ENCODE measurements at places on chromosomes 3 and 15.

DNA sequence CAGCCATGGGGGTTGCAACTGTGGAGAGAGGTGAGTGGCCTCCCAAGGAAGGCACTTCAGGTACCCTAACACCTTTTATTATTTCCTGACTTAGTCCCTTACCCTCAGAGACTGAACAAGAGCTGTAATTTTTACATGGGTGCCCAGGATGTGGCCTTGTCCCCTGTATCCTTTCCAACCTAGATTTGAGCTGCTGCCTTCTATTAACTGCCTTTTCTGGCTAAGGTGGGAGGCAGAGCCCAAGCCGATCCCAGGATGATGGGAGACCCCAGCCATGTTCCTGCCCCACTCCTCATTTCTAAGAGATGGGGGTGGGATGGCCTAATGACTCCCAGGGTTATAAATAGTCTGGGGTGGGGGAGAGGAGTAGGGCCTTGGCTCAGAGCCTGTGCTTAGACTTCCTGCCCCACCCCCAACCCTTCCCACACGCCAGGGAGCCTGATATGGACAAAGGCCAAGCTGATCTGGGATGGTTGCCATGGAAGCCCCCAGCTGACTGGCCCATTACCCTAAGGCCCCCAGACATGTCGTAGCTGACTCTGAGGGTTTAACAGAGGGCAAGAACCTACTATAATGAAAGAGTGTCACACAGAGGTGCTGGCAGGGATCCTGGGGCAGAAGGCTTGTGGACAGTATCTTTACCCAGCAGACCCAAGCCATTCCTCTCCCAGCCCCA lies 1.9 kb downstream of the KLHDC8B start:
- no peak for DNase-seq

DNA sequence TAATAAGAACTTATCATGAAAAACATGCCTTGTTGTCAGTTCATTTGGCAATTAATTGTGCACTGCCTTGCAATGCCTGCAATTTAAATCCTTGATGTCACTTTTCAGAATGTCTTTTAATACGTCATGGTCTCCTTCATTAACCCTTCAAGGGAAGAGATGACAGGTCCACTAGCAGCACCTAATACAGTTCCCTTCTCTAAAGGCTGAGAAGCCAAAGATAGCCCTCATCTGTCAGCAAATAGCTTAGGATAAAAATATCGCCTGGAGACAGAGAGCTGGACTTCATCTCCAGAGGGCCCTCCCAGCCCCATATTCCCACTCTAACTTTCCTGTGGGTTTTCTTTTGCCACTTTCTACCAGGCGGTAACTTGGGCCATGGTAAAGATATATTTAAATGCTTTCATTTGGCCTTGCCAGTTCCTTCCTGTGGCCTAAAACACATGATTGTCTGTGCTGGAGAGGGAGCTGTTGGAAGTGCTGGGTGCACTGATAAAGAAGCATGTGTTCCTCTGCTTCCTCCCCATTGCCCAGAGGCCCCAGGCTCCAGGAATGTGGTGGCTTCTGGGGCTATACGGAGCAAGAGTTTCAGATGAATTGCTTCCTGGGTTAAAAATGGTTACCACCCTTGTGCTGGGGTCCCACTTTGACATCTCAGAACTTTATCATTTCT lies 76.3 kb upstream of the UMPS start:
- no peak for DNase-seq

- DNase-seq, result no peak
Observed at GRCh38 chr3:142053244-142053643, 96.1 kb downstream of the TFDP2 start.

GRCh38 chr15:90033448-90033847 lies 32.3 kb downstream of the ZNF710 start:
- DNase-seq, result no peak

DNA sequence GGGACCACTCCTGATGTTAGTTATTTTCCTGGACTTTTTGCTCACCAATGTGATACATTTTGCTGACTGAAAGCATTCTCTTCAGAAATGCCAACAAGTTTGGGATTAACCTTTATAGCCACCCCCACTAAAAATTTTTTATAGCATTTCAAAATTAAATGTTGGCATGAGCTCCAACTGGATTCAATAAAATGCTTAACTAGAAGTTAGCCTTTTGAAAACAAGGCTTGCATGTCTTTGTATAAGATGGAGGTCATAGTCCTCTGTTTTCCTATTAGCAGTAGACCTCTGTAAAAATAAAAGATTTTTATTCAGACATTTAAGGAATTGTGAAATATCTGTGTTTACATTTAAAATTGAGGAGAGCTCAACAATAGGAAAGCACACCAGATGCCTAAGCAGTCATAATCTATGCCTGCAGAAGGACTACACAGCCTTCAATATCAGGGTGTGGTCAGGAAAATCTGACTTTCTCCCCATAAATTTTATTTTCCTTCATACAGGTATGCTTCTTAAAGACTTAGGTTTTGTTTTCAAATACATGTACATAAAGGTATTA lies 87.2 kb downstream of the DNAJC13 start:
- DNase-seq, result no peak

GRCh38 chr15:66670175-66670574 lies 31.9 kb upstream of the SMAD6 start:
- DNase-seq, result no peak

DNA sequence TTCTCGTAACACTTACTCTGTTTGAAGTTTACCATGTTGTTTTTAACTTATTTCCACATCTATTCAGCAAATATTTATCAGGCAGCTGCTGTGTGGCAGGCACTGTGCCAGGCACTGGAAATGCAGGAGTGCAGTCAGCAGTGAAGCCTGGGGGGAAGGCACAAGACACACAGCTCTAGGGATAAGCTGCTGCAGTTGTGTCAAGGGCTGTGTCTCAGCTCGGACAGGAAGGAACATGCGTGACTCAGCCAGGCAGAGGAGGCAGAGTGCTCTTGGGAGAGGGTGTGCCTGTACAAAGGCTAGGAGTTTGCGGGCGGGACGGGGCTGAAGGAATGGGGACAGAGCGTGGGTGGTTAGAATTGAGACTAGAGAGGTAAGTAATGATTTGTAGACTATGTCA lies 24.7 kb downstream of the LYSMD4 start:
- no peak for DNase-seq

DNA sequence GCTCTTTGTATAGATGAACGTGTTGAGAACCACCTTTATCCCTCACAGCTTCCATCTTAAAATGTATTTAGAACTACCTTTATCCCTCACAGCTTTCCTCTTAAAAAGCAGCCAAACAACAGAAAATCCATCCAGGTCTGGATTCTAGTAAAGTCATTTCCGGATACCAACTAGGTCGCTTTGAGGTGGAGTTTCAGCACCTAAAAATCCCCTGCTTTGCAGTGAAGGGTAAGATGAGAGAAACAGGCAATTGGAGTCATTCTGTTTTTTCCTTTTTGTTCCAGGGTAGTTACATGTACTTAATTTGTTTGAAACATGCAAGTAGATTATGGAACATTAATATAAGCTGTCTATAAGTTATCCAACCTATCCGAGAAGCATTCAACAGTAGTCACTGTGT lies 192.0 kb downstream of the UBE2E2 start:
- DNase-seq, result no peak

GRCh38 chr15:44427756-44428724 lies 611 bp downstream of the CTDSPL2 start:
- peak; percentile 18 for DNase-seq

DNA sequence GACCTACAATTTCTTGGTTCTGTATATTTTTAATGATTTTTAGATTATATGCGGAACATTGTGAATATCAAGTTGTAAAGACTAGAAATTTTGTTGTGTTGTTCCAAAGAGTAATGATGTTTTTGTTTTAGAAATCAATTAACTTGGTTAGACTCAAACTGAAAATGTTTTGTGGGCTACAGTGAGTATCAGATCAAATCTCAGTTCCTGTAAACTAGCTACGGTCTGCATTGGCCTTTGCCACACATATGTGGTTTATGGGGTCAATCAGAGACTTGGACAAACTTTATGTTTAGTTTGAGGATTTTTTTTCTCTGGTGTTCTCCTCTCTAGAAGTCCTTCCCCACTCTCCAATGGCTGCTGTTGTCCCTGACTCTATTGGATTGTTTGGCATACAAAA lies 308.0 kb upstream of the THRB start:
- no peak for DNase-seq

GRCh38 chr3:106758459-106758858 lies 618.8 kb upstream of the CCDC54 start:
- DNase-seq, result no peak

DNA sequence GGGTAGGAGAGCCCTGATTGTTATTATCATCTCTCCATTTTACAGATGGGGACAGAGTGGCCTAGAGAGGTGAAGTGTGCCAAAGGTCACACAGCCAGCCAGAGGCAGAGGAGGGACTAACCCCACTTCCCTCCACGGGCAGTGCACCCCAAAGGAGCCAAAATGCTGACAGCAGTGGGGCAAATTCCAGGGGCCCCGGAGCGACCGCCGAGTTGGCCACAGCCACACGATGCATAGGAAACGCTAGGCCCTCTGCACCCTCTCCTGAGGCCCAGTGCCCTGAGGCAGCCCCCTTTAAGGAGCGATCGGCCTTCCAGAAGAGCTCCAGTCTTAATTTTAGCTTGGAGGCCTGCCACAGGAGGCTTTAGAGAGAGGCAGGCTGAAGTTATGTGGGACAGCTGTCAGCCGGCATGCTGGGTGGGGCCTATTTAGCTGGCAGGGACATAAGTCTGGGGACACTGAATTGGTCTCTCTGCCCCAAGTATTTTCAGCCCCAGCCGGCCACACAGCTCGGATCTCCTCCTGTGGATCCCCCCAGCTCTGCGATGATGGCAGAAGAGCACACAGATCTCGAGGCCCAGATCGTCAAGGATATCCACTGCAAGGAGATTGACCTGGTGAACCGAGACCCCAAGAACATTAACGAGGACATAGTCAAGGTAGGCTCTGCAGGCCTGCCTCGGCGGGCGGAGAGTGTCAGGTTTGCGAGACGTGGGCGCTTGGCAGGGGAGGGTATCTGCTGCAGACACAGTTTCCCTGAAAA lies at the start of gene CAV3:
Gene CAV3, plus strand, starts transcription at position 471 of the 763 bp plus-strand sequence. Its CDS starts 75 bp downstream, at position 546.
- no peak for DNase-seq

- no peak for DNase-seq
Observed at GRCh38 chr3:122012821-122013220, 9.2 kb downstream of the ILDR1 start.

DNA sequence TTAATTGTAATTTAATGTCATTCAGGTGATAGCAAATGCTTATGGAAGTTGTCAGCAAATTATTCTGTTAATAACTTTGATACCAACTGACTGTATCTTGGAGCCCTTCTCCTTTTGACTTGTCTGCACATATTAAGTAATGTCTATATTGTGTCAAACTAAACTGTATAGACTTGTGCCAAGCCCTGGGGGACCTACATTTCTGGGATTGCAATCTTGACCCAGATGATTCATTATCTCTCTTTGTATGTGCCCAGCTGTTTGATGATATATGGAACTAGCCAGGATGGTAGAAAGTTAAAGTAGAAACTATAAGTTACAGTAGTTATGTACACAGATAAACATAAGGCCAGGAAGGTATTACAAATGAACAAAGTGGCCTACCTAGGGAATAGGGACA lies 402.8 kb upstream of the RARB start:
- DNase-seq, result no peak

DNA sequence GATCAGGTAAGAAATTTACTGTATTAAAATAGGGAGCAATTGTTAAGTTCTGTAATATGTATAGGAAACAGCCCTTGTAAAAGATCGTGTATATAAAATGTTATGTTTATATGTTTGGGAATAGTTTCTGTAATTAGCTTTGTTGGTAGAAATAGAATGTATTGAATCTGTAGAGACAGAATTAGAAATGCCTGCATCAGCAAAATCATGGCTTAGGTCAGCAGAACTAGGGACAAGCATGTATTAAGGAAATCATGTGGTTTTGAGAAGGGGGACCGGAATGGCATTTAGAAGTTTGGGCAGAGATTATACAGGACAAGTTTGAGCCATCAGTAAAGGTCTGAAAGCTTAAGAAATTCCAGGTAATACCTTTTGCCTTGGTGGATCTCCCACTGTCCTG lies 177.9 kb downstream of the ERC2 start:
- DNase-seq, result no peak

DNA sequence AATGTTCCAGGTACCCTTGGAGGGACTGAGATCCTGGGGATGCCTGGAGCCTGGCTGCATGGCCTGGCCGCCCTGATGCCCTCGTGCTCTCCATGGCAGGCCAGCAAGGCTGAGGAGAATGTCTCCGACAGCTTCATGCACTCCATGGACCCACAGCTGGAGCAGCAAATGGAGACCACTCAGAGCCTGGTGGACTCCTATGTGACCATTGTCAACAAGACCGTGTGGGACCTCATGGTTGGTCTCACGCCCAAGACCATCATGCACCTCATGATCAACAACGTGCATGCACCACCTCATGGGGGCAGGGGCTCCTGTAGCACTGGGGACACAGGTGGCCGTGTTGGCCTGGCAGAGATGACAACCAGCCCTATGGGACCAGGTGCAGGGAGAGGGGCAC lies 19.7 kb downstream of the GOLGA6A start:
- DNase-seq, result no peak

DNA sequence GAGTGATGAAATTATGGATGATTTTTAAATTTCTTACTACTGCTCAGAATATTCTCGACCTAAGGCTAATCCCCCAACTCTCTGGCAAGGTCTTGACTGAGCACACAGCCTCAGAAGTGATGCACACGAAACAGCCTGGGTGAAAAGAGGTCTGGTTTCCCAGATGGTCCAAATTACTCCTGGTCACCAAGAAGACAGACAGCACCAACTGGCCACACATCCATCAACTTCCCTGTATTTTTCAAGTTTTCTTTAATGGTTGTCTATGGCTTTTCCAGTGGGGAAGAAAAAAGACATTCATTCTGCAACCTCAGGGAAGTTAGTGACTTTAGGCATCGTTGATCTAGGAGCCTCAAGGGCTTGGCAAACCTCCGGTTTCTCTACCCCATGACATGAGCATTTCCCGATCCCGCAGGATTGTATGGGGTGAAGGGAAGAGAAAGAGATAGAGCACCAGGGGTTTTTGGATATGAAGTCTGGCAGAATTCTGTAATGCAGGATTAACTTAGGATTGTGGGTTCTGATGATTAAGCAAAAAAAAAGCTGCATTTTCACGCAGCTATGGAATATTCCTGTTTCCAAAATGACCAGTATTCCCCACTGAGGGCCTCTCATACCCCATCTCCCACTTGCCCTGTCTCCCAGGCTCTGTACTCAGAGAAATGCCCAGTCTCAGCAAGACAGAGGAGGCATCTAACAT lies 62.2 kb downstream of the UMPS start:
- DNase-seq, result no peak

- DNase-seq, result no peak
Observed at GRCh38 chr15:81301385-81301784, 22.6 kb downstream of the STARD5 start.

- DNase-seq, result no peak
Observed at GRCh38 chr3:120615847-120616609, 19.9 kb downstream of the NDUFB4 start.

- peak; percentile 80 for DNase-seq
Observed at GRCh38 chr3:81554388-81554787, 207.1 kb downstream of the GBE1 start.

GRCh38 chr3:130992344-130992743 lies 34.3 kb downstream of the ASTE1 start:
- no peak for DNase-seq

All from astrocyte of the cerebellum (primary cell).